T-helper 17 cell (primary cell): ENCODE measurements at places on chromosomes 12 and 14. TPM values are rescaled to one million over a fixed set of nuclear protein-coding genes. Genes with fewer than 3 reads are reported as not detected.

The HPD gene
- total RNA-seq = not detected

The MAP3K12 gene
- 28.6 TPM for total RNA-seq

The INSM2 gene
- total RNA-seq = not detected

The KLRC3 gene
- total RNA-seq = not detected

DNA sequence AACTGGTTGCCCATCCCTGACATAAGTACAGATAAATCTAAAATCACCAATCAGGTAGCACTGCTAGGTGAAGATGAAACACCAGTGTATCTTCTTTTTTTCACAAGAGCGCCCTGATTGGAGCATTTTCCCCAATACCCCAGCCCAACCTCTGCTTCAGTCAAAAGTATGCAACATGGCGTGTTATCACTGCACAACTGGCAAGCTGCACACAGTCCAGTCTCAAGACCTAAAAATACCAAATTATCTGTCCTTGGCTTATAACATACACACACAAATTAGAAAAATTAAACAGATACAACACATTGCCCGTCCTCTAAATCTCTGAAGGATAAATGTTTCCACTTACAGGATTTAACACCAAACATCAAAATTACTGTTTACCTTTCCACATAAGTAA is 20.2 kb upstream of the SELPLG start:
- DNase-seq = no peak

GRCh38 chr12:93174048-93174447 is 203.7 kb upstream of the NUDT4 start:
- no peak for DNase-seq

DNA sequence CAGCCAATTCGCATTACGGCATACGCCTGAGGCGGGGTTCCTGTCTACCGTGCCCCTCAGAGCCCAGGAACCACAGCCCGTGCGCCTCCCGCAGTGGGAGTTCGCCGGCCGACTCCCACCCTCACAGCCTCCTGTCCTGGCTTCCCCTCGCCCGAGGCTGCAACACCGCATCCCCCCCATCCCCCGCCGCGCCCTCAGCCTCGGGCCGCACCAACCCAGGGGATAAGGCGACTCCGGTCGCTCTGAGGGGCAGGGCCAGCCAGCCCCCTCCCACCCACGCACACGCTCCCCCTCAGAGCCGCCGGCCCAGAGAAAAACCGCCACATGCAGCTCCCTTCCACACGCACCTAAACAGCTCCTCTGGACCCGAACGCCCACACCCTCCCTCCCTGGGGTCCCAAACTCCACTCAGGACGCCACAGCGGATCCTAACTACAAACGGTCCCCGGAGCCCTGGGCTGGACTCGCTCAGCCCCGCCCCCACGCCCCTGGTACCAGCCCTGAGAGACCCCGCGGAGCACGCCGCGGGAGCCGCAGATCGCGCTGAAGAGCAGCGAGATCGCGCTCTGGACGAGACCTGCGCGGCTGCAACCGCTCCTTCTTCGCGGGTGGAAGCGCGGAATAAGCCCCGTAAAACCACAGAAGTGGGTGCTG is at the start of gene C14orf39:
Gene C14orf39 (minus strand): TSS at position 466 of the 654 bp plus-strand sequence. CDS start 985 bp downstream, outside the sequence.
- DNase-seq = no peak

DNA sequence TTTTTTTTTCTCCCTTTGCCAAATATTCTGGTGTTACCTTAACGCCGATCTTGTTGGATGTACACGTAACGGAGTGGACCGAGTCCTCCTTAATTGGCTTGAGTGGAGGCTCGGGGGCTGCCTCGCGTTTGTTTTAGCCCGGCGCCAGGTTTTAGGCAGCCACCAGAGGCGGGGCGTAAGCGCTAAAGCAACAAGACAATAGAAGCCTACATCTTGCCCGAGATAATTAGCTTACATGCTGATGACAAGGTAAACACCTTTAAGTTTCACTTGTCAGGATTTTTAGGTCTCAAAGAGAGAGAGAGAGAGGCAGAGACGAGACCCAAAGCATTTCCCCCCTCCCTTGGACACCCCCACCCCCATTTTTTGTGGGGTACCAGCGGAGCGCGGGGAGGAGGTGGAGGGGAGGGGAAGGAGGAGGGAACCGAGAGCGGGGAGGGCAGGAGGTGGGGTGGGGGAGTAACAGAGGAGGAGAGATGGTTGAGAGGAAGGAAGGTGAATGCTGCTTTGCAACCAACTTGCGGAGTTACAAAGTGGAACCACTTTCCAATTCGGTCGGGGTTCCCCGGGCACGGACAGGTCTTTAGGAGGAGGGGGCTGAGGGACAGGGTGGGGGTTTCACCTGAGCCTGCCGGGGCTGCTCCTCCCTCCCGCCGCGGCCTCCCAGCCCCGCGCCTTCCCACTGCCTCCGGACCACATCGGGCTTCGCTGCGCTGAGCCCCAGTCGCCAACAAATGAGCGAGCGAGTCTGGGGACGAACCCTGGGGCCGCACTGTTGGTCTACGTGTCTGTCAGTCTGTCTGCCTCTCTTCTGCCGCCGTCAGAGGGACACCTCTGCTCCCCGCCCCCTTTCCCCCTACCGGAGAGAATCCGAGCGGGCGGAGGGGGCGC is at the start of gene NKX2-1:
Gene NKX2-1 (minus strand): TSS at position 802 of the 891 bp plus-strand sequence. CDS start 103 bp downstream, at position 699.
- no peak for DNase-seq

DNA sequence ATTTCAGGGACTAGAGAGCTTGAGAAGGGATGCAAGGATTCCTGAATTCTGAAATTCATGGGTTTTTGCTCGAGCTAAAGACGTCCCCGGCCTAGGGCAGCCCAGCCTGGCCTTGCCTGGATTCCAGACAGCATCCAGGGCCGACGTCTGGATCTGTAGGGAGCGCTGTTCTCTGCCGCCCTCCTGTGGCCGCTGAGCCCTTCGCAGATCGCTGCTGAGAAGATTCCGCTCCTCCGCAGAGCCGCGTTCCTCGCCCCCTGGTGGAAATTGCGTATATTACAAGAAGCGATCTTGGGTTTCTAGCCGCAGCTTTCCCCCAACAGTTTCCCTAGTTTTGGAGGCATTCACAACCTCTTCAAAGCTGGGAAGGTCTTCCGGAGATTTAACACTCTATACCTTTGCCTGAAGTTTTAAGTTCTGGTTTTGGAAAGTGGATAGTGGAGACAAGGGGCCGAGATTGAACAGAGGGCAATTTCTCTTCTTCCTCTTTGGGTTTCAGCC is 5.1 kb downstream of the CISTR start:
- DNase-seq = peak; percentile 82

GRCh38 chr12:132014915-132015280 is 65.2 kb downstream of the EP400 start:
- no peak for DNase-seq

DNA sequence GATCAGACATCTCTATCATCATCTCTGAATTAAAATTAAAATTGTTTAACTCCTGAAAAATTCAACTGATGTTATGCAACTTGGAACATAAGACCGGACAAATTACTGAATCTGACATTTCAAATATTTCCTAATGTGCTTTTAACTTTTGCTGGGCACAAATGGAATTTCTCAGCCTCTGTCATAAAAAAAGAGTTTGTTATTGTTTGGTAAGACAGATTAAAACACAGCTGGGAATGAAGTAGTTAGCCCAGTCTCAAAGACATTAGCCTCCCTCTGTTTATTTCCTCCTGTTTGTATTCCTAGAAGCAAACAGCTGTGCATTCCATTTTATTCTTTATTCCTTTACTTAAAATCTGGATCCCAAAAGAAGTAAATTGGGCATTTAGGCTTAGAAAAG is 29.4 kb downstream of the PLEKHA5 start:
- DNase-seq = no peak

GRCh38 chr12:11186837-11187236 is at the start of gene TAS2R42:
TSS of gene TAS2R42 (minus strand) at chr12:11186937. CDS start at chr12:11186937, 0 bp downstream.
- DNase-seq = no peak

DNA sequence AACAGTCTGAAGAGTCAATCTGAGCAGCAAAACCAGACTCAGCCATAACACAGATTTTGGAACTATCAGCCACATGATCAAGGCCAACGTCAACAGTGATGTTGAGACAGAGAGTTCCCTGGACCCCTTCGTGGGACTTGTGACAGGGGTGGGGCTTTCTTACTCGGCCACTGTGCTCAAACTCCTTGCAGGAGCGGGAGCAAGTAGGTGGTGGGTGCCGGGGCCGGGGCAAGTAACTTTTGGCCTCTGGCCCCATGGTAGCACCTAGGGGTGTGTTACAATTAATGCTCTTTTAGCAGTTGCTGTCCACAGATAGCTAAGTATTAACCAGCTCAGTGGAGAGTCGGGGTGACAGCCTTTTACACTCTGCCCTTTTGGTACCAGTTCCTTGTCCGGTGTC is 384.4 kb downstream of the NUAK1 start:
- DNase-seq = no peak

GRCh38 chr12:110501399-110501751 is 536 bp downstream of the VPS29 start:
- no peak for DNase-seq
